ENCODE measurements at places on chromosomes 6 and 20. TPM values are rescaled to one million over a fixed set of nuclear protein-coding genes. Genes with fewer than 3 reads are reported as not detected.

DNA sequence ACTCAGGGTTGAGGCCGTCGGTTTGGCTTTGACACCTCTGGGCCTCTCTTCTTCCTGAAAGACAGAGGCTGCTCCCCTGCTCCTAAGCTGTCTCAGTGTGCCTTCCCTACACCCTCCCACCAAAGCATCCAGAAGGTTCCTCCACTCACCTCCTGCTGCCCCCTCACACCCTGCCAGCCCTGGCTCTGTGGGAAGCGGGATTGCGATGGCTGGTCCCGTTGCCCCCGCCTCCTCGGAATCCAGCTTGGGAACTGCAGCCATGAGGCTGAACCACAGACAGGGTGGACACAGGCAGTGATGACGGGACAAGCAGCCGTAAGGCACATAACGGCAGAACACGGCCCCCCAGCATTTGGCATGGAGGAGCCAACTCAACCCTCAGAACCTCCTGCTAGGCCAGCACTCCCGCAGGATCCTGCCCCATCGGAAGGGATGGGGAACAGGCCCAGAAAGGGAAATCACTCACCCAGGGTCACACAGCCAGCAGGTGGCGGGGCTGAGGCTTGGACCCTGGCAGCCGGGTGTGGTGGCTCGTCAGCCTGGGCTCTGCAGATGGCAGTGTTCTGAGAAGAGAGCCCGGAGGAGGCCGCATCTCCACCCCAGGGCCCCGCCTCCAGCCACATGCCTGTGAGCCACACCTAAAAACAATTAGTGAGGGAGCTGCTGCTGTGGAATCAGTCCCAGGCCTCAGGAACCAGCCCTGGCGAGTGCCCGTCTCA is 139.6 kb downstream of the PHACTR3 start:
- DNase-seq: no peak

SMPDL3A gene
- 4.7 TPM for total RNA-seq

DEFB113 gene
- total RNA-seq: not detected

- peak; percentile 34 for DNase-seq
These were observed 25.5 kb upstream of the SSTR4 start for GRCh38 chr20:23009636-23010035.

C20orf202 gene
- not detected for total RNA-seq

AKAP12 gene
- 28.7 TPM for total RNA-seq

GRCh38 chr20:61041481-61041880 is 210.6 kb upstream of the CDH4 start:
- DNase-seq: no peak

- DNase-seq: no peak
These were observed 2.6 kb downstream of the MAFB start for GRCh38 chr20:40686434-40686882.

RSPH9 gene
- 0.07 TPM for total RNA-seq

FOXC1 gene
- 3.5 TPM for total RNA-seq

HDGFL1 gene
- not detected for total RNA-seq

DNA sequence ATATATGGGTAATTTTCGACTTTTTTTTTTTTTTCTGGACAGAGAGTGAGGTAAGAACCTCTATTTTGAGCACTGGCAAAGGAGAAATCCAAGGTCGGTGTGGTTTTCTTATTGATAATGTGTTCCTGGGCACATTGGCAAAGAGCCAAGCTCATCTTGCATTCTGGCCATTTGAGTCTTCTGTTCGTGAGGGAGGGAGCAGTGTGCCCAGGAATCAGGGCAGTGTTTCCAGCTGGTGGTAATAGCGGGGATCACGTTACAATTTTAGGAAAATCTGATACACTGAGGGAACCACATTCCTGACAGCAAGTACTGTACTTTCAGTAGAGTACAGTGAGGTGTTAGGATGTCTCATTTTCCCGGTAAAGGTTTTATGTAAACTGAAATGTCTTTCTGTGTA is 442.3 kb upstream of the MAP3K7 start:
- DNase-seq: no peak

- no peak for DNase-seq
These were observed 536.0 kb downstream of the RFPL4B start for GRCh38 chr6:112883095-112883494.

Data from foreskin keratinocyte (primary cell).